ENCODE measurements at places on chromosomes 12 and 14.

DNA sequence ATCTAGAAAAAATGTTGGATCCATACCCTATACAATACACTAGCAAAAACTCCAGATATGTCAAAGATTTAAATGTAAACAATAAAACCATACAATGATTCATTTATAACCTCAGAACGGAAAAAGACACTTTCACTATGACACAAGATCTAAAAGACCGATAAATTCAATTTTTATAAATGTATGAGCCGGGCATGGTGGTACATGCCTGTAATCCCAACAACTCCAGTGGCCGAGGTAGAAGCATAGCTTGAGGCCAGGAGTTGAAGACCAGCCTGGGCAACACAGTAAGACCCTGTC is 2.5 kb upstream of the SOS2 start:
- DNase-seq = no peak

DNA sequence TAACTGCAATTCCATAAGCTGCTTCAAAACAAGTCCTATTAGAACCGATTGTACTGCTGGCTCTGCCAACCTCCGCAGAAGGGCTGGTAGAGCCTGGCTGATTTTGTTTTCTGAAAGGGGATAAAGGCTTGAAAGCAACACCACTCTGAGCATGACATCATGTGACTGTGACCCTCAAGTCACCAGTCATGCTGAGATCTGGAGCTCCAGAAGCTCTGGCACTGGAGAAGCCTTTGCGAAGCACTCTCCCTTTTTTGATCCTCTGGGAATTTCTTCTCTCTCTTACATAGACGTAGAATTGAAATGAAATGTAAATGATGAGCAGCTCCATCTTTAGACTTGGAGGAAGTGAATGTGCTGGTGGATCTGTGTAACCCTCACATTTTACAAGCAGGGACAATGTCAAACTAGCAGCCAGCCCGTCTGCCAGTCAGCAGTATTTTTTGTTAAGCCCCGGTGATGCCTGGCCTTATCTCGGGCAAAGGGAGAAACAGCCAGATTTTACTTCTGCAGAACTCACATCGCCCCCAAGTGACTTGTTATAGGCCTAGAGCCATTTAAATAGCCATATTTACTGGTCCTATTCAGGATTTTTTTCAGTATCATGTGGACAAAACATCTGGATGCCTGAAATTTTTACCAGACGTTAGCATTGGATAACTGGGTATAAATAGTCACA is 112.1 kb upstream of the NPAS3 start:
- DNase-seq = no peak

DNA sequence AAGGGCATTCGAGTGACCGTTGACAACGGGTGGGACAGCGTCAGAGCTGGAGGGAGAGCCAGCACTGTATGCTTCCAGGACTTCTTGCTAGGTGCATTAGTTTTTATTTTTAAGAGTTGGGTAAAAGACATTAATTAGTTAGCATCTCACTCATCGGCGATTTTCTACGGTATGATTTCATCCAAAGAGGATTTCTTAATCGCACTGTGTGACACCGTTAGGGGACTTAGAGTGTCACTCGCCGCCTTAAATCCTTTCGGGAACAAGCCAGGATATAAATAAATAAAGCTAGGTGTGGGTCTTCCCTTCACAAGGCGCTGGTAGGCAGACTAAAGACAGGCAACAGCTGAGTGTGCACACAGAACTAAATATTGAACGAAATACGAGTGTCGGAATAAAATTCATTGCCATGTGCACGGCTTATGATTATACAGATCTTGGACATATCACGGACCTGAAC is 869 bp upstream of the NOVA1 start:
- no peak for DNase-seq

GRCh38 chr14:100330007-100330344 is 6.8 kb downstream of the SLC25A47 start:
- no peak for DNase-seq

DNA sequence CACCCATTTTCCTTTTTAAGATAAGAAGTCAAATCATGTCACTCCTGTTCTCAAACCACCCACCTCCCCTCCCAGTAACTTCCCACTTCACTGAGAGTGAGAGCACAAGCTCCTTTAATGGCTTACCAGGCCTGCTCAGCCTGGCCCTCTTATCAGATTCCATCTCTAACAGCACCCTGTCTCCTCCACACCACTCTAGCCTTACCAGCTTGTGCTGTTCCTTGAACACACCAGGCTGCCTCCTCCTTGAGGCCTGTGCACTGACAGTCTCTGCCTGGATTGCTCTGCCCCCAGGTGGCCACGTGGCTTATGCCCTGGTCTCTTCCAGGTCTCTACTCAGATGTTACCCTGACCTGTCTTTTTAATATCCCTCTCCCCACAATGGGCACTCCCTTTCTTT is 40.1 kb upstream of the EVL start:
- no peak for DNase-seq

DNA sequence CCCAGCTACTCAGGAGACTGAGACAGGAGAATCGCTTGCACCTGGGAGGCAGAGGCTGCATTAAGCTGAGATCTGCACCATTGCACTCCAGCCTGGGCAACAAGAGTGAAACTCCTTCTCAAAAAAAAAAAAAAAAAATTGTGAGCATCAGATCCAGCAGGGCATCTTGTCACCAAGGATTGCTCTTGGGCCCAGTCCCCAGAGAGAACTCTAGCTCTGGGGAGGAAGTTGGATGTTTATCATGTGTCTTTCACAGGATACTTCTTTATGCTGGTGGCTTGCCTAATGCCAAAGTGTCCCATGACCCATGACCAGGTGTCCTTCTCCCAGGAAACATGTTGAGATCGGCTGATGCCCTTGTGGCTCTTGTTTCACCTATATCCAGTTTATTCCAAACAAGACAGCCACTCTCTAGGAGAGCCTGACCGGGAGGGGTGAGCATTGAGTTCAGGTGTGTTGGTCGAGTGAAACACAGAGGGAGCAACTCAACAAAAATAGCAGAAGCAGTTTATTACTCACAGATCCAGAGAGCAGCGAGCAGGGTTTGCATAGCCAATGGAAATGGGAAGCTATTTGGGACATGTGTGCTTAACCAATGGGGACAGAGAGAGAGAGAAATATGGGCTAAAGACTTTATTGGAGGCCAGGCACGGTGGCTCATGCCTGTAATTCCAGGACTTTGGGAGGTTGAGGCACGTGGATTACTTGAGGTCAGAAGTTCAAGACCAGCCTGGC is 6.6 kb upstream of the TCHP start:
- DNase-seq = no peak

DNA sequence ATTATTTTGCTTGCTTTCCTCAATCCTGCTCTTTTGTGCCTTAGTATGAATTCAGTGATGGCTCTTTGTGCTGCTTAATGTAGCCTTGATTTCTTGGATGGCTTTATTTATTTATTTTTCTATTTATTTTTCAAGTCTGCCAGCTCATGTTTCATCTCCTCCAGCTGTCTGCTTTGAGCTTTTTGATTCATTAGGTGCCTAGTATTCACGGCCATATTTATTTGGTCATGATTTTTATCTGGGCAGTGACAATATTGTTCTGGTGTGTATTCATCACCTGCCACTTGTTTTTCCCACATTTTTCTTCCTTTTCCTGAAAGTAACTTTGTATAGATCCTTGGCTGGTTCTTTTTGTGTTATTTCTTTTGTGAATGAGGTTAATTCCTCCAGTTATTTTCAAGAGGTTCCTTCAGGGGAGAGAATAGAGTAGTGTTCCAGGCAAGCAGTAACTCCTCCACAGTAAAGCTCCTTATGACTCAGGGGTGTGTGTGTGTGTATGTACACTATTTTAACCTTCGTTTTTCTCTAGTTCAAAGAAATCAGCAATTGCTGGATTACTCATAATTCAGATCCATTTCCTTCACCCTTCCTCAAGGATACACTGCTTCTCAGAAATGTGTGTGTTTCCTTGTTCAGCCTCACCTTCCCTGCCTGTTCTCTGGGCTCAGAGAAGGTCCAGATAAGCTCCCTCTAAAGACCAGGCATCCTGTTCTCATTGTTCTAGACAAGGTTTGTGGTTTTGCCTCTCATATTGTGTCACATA is 51.6 kb upstream of the PMCH start:
- DNase-seq = no peak

DNA sequence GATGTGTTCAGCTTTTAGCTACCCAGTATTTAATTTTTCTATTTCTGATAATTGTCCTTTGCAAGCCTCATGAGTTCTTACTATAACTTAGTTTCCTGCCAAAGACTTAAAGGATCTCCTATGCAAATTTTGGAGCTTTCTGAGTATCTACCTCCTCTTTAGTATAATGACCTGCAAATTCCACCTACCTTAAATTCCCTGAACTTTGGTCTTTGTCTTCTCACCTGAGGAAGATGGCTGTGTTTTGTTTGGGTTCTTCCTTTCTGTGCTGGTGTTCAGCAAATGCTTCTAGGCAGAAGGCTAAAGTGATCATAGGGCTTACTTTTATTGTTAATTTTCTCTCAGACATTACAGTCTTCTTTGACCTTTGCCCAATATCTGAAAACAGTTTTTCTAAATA is 142.8 kb downstream of the FUT8 start:
- no peak for DNase-seq
